ENCODE measurements at places on chromosomes 6 and 20.

DNA sequence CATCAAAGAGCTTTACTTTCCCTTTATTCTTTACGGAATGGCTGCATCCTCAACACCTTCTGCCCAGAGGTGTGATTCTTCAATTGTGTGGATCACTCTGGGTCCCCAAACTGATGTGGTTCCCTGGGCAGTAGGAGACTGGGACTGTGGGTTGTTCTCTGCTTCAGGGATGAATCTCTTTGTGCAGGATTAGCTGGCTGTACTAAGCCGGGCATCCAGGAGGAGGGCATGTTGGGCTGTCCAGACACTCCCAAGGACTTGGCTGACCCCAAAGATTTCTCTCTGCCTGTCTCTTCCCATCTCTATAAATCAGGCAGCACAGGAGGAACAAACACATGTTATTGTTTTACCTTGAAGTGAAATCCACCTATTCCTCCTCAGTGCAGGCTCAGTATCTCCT, 15.3 kb downstream of the FARS2 start:
- no peak for DNase-seq

DNA sequence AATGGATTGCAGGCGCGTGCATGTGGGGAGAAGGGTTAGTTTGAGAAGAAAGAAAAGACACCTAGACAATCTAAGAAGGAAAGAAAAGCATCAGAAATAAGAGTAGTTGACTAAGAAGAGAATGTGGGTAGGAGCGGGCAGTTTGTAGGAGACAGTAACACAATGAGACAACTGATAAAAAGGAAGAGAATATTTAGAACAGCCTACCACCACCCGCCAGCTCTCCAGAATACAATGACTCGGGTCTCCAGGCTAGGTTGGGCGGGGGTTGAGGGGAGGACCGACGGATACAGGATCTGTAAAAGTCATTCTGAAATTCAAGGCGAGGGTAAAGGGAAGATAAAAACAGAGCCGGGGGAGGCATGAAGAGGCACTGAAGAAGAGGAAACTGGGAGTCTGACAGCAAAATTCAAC, 712 bp downstream of the ABHD16A start:
- no peak for DNase-seq

DNA sequence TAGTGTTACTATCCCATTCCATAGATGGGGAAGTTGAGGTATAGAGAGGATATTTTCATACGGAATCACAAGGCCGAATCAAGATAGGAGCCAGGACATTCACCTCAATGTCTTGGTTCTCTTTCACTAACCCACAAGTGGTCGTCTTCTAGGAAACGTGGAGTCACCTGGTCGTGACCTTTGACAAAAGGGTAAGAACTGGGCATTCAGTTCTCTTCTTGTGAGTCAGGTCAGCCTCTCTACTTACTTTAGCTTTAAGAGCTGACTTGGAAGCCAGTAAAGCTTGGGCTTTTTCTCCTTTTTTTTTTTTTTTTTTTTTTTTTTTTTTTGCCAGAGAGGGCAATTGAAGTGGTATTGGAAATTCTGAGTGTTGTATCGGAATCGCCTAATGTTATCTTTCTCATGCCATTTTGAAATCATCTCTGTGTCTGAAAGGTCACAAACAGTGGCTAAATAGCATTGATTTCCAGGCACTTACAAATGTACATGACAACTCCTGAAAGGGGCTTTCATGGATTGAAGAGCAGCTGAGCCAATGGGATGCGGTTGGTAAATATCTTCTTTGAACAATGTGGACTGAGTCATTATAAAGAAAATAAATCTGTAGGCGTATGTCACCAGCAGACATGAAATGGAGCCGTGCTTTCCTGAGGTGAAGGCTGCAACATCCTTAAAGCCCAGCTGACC, 356.9 kb downstream of the KIF16B start:
- no peak for DNase-seq

DNA sequence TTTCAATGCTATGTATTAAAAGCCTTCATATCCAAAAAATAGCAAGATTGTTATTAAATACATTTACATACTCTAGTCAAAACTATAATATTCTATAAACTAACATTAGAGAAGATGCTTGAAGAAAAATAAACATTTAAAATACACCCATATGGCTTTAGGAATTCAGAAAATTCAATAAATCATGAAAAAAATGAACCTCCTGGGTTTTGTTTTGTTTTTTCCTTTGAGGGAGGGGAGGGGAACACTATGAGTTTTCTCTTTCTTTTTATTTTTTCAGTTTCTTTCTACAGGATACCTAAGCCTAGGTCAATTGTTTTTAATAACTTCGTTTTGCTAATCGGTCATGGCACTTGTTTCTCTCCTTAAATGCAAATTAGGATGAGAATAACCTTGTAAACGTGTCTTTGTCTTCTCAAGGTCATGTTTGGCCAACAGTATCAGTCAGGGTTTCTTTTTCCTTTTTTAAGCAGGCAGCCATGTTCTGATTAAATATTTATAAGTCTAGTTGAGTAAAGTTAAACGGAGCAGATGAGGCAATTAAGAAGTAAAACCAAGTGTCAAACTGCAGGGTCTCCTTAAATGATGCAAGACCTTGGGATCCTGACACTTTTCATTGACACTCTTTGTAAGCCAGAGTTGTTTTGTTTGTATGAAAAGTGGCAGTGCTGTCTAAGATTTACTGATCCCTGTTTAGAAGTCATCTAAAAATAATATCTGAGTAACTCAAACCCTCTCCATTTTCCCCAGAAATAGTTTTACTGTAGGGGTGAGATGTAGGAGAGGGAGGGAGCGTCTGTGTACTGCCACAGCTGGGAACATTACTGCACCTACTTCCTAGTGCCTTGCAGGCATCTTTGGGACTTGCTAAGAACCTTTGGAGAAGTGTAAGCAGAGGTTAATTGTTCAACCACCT, 392.3 kb downstream of the PLCB1 start:
- no peak for DNase-seq

GRCh38 chr20:45588800-45589199, 9.7 kb upstream of the WFDC8 start:
- no peak for DNase-seq

- no peak for DNase-seq
Observed at GRCh38 chr6:76057469-76057868, 15.0 kb downstream of the IMPG1 start.

DNA sequence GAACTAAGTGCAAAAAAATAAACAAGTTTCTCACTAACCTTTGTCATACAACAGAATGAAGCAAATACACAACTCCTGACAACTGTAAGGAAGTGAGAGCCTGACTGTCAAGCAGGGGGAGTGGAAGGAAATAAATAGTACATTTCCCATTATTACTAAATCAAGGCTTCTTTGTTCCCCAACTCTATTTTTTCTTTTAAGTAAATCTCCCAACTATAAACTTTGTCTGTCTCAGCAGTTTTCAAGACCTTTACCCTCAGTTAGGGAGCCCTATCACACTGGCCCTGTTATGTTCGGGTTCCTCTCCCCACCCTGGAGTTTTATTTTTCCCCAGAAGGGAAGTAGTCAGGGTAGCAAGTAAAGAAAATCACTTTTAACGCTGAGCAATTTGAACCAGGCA, 24.1 kb upstream of the IPCEF1 start:
- no peak for DNase-seq

DNA sequence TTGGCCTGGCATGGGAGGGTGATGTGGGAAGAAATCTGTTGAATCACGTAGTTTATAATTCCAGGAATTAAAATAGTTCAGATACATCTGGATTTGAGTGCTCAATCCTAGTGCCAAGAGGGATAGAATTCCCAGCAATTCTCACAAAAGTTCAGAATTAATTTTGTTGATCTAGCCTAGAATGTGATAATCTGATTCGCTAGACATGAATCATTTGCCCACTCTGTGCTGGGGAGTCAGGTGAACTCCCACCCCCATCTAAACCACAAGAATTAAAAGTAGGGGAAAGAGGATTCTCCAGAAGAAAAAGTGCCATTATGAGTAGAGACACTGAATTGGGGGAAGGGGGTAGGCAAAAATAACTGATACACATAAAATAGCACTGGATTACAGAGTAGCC, 85.0 kb downstream of the LIN28B start:
- DNase-seq = peak; percentile 17

DNA sequence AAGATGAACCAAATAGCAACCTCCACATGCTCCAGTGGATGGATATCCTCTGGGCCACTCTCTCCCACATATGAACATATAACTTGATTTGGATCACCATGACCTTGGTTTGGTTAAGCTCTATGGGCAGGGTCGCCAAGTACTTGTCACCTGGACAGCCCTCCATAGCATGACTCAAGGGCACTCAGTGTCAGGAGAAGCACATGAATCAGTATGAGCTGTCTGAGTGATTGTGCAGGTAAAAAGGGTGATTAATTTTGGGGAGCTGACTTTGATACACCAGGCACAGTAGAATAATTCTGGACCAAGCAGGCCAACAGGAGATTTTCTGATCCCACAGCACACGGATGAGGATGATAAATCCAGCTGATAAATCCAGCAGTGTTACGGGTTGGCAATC, 74.4 kb downstream of the OPRM1 start:
- no peak for DNase-seq

- DNase-seq = peak; percentile 72
Observed at GRCh38 chr6:42075159-42075838, 25.0 kb downstream of the TAF8 start.

DNA sequence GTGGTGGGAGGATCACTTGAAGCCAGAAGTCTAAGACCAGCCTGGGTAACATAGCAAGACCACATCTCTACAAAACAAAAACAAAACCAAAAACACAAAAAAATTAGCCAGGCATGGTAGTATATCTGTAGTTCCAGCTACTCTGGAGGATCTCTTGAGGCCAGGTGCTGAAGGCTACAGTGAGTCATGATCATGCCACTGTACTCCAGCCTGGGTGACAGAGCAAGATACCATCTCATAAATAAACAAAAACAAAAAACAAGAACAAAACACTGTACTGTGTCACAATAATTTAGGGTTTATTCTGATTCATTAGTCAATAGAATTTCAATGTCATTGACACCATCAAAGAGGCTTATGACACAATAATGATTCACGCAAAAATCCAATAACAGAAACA, 1121.7 kb upstream of the MAP3K7 start:
- no peak for DNase-seq

- no peak for DNase-seq
Observed at GRCh38 chr6:71351190-71351589, 62.6 kb downstream of the OGFRL1 start.

- DNase-seq = peak; percentile 93
Observed at GRCh38 chr6:148723484-148723883, 23.3 kb upstream of the UST start.

DNA sequence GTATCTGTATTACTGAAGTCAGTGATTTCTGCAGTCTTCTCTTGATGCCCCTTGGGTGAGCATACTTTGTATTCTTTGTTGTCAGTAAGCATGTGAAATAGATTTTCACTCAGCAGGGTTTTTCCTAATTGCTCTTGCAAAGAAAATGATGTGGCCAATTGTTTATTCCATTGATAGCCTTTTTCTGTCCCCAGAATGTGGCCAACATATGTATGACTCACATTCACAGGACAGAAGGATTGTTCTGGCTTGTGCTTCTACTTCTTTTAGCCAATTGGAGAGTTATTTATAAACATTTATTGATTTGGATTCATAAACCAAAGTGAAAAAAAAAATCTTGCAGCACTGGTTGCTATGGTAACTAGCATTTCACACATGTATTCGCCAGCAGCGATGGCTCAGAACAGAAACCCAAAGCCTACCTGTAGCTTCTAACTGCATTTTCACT, 54.4 kb upstream of the RBM24 start:
- peak; percentile 5 for DNase-seq

GRCh38 chr6:43171707-43172103, 636 bp downstream of the SRF start:
- DNase-seq = no peak
